ENCODE measurements at places on chromosomes 5 and 9.
A peak's percentile ranks its signal among the peaks of the same experiment; 100 is the strongest.

- DNase-seq: no peak
Measured at GRCh38 chr9:87605676-87606075, 108.0 kb downstream of the DAPK1 start.

GRCh38 chr5:167513381-167513780, 778.1 kb upstream of the WWC1 start:
- no peak for DNase-seq

DNA sequence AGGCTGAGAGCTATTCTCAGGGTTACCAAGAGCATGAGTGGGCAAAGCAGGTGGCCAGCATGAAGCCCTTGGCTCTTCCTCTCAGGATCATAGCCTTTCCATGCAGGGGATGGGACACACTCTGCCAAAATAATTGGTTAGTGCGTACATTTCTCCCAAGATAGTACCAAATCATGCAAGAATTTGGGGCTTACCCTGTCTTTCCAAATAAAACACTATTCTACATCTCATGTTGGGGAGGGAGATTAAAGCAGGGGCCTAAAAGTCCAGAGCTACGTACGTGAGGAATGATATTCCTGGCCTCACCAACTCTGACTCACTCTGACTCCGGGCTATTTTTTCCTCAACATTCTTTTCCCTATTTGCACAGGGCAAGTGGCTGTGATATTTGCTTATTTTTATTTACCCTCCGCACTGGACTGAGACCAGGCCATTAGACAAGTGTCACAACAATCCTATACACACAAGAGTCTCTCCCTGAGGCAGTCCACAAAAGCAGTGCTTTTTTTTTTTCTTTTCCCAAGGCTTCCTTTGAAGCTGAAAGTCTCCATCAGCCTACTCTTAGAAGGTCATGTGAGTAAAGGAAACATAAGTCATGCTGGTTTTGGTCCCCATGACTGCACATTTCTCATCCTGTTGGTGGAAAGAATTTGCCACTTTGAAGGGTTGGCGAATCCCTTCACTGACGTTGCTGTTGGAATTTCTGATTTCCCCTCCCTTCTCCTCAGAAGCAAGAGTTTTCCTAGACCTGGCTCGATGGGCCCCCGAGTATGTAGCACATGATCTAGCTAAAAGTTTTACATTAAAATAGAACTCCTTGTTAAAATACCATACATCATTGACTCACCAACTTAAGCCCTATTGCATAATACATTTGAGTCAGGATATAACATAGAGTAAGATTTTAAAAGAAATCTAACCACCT, 40.0 kb downstream of the TMEM252 start:
- DNase-seq: no peak

- DNase-seq: no peak
Measured at GRCh38 chr9:35570709-35571504, 34.2 kb upstream of the TESK1 start.

DNA sequence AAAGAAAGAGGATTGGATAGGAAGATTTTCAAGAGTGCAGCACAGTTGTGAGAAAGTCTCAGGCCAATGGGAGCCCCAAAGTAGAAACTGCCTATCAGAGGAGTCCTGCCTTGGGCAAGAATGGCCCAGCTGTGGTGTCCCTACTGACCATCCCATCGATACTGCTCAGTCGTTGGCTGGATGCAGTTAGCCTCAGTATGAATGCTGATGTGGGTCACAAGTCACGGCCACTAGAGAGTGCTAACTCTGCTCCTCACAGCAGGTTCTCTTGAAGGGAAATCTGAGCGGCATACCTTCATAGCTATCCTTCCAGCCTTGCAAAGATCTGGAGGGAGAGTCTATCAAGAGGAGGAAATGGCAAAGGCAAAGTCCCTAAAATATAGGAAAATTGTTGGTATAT, 11.6 kb upstream of the CETN3 start:
- no peak for DNase-seq

DNA sequence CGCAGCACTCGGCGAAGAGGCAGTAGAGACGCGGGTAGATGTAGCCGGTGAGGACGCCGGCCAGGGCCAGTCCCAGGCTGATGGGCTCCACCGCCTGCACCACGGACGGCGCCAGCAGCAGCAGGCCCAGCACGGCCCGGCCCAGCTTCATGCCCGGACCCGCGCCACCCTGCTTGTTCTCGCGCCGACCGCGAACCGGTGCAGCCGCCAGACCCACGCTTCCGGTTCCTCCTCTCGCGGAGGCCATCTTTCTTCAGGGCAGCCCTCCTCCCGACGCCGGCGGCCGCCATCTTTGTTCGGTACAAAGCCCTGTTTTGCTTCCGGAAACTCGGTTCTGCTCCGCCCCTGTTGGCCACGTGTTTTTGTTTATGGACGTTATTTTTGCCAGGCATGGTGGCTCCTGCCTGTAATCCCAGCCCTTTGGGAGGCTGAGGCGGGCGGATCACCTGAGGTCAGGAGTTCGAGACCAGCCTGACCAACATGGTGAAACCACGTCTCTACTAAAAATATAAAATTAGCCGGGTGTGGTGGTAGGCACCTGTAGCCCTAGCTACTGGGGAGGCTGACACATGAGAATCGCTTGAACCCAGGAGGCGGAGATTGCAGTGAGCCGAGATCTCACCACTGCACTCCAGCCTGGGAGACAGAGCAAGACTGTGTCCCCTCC, at the start of gene TOR1A:
Gene TOR1A (minus strand): TSS at position 202 of the 667 bp plus-strand sequence. CDS start 51 bp downstream, at position 151.
- peak; percentile 84 for DNase-seq

DNA sequence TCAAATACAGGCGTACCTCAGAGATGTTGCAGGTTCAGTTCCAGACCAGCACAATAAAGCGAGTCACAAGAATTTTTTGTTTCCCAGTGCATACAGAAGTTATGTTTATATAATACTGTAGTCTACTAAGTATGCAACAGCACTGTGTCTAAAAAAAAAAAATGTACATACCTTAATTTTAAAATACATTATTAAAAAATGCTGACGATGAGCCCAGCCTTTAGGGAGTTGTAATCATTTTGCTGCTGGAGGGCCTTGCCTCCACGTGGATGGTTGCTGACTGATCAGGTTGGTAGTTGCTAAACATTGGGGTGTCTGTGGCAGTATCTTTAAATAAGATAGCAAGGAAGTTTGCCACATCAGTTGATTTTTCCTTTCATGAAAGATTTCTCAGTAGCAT, 48.3 kb downstream of the TTC1 start:
- no peak for DNase-seq

All from stimulated activated CD4-positive, alpha-beta T cell treated with anti-CD3 and anti-CD28 coated beads, Interleukin-1b, Interleukin-23, amount 100 ng/mL, for 1 hour (primary cell).